MM.1S (cell line): ENCODE measurements at places on chromosomes 12 and 14.

DNA sequence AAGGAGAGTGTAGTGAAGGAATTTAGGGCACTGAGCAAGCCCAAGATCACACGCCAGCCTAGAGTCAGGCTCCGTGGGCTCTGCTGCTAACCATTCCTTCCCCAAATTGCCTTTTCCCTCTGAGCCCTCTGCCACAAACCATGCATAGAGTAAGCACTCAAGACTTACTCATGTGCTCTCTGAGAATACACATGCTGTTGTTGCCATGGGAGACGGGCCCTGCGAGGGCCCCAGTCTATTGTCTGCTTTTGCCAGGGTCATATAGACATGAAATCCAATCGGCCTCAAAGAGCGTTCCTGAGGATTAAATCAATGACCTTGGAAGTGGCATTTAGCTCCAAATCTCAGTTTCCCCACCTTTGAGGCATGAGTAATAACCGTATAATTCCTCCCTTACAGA lies 48.7 kb upstream of the WSCD2 start:
- no peak for DNase-seq

- DNase-seq, result no peak
Observed at GRCh38 chr12:27319409-27319808, 13.2 kb upstream of the BMAL2 start.

DNA sequence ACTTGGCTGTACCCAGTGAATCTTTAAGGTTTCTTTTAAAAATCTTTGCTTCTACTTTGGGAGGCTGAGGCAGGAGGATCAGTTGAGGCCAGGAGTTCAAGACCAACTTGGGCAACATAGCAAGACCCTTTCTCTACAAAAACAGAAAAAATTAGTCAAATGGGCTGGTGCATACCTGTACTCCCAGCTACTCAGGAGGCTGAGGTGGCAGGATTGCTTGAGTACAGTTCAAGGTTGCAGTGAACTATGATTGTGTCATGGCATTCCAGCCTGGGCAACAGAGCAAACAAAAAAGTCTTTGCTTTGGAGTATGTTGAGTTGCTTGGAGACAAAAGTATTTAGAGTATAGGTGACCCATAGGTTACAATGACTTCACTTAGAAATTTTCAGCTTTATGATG lies 6.2 kb upstream of the DDX55 start:
- DNase-seq, result no peak

- no peak for DNase-seq
Observed at GRCh38 chr12:110038741-110039084, 9.6 kb downstream of the C12orf76 start.

DNA sequence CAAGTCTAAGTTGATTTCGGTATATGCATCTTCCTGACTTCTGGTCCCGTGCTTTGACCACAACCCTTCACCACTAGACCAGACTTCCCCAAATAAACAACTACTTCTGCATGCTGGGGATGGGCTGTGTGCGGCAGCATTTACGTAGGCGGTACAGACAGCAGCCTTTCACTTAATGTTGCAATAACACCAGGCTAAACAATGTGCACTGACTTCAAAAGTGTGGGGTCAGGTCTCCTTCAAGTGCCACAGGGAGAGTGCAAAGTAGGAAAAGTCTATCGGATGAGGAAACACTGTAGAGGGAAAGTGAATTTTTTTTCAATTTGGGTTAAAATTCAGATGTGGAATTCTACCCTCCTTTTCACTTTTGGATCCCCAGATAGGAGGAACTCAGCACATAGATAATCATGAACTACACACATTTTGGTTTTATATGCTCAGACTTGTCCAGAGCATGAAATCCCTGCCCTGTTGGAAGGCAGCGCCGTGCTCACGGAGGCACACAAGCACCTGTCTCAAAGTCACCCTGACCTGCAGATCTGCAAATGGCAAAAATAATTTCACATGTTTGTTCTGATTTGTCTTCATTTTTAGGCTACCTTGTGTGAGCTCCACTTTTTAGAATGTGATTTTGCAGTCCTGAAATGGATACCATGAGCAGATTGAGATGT lies 3.6 kb upstream of the FOS start:
- no peak for DNase-seq

DNA sequence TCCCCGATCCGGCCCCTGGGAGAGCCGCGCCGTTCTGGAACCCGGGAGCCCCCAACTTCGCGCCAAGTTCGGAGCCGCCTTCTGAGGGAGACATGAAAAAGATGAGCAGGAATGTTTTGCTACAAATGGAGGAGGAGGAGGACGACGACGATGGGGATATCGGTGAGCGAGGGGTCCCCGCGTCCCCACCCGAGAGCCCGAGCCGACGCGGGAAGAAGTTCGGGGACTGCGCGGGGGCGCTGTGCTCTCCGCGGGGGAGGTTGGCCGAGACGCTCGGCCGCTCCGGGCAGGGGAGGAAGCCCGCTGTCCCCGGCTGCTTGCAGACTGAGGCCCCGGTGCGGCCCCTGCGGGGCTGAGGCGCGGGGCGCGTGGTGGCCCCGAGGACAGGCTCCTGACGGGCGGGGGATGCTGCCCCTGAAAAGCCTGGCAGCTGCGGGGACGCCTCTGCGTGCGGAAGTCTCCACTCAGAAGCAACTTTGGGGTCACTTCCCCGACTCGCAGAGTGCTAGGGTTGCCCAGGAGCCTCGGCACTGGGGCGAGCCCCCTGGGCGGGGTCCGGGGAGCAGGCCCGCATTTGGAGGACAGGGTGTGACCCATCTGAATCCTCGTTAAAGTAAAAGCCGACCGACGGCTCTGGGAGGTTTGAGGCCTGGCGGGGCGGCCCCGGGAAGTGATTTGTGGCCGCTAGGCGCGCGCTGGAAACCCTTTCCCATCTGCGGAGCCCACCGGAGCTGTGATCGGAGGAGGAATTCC lies 511 bp downstream of the ANO6 start:
- peak; percentile 51 for DNase-seq

- no peak for DNase-seq
Observed at GRCh38 chr14:99127651-99128167, 144.3 kb downstream of the BCL11B start.

- DNase-seq, result no peak
Observed at GRCh38 chr12:122204167-122205052, 901 bp downstream of the B3GNT4 start.
